K562 (cell line): ENCODE measurements at places on chromosomes 7 and 10. TPM values are rescaled to one million over a fixed set of nuclear protein-coding genes. Genes with fewer than 3 reads are reported as not detected.
A peak's percentile ranks its signal among the peaks of the same experiment; 100 is the strongest.

GARS1 gene
- polyA plus RNA-seq: 234 and 319 TPM in 2 replicates

NKX1-2 gene
- not detected in 2 replicates for polyA plus RNA-seq

SPDYE11 gene
- not detected in 2 replicates for polyA plus RNA-seq

GPER1 gene
- polyA plus RNA-seq: not detected in 2 replicates

MKLN1 gene
- polyA plus RNA-seq: 18.6 and 19.1 TPM in 2 replicates

DKK1 gene
- not detected in 2 replicates for polyA plus RNA-seq

GRCh38 chr7:122485856-122486255, 181.3 kb upstream of the FEZF1 start:
- no peak for DNase-seq

GRCh38 chr7:137544453-137545058, 201.0 kb upstream of the PTN start:
- no peak for DNase-seq

DNA sequence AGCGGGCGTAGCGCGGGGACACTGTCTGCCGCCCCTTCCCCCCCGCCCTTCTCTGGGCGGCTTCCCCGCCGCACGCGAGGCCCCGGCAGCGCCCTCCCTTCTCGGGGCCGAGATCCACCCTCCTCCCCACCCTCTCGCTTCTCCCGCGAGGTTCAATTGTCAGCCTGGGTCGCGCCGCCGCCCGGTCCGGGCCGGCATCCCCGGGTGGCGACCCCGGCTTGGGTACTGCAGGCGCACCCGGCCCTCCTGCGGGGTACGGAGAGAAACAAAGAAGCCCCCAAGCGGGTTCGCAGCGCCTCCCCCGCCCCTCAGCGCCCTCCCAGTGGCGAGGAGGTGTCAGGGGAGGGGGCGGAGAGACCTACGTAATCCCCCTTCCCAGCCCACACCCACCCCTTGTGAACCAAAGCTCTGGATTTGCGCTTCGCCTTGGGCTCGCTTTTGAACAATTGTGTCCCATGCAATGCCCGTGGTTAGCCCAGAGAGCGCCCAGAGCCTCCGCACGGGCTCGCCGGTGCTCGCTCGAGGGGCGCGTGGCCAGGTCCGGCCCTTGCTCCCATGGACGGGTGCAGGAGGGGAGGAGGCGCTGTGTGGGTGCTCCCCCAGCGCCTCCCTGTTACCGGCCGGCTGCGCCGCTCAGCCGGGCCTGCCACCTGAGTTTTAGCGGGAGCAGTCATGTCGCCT, 634 bp downstream of the HECW1 start:
- DNase-seq: peak; percentile 23

DNA sequence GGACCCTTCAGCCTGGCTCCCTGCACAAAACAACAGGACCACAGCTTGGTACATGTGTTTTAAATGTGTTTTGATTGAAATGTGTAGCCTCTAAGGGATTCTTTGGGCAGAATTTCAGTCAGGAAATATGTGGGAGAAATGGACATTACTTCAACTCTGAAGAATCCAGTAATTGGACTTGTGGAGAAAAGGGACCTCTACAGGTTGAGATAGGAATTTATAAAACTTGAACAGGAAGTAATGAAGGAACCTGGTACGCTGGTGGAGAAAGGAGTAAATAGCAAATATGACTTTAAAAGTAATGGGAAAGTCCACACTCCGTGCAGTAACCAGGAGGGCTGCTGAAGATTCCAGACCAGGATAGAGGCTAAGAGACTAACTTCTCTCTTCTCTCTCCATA, 220.5 kb downstream of the LHFPL3 start:
- no peak for DNase-seq

GRCh38 chr7:112744818-112745217, 45.4 kb downstream of the TMEM168 start:
- no peak for DNase-seq

- DNase-seq: no peak
Measured at GRCh38 chr7:46534664-46535588, 613.9 kb upstream of the IGFBP3 start.

- DNase-seq: no peak
Measured at GRCh38 chr10:28248092-28248491, 54.8 kb downstream of the MPP7 start.

DNA sequence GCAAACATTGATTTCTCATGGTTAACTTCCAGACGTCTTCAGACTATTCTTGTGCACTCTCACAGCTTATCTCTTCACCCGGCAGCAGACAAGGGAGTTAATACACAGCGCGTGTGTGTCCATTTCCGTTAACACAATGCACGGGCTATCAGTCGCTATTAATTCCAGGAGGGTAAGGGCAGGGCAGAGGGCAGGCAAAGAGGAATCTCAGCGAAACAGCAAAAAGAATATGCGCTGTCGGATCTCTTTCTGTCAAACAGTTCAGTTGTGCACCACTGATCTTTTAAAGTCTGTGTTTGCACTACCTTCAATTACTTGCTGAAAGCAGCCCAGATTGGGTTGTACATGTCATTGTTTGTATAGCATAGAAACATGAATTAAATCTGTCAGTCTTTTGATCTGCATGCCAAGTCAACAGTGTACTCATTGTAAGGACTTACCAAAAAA, 41.1 kb upstream of the CABCOCO1 start:
- no peak for DNase-seq
